ENCODE measurements at places on chromosomes 2 and 18. TPM values are rescaled to one million over a fixed set of nuclear protein-coding genes. Genes with fewer than 3 reads are reported as not detected.

The DSC2 gene
- total RNA-seq = not detected

The GAREM2 gene
- 0.97 TPM for total RNA-seq

The RASGRP3 gene
- 12.1 TPM for total RNA-seq

The UBE2E3 gene
- total RNA-seq = 61.5 TPM

The C2orf66 gene
- total RNA-seq = not detected

The PARD6G gene
- total RNA-seq = 1.7 TPM

The MARCHF4 gene
- total RNA-seq = 5.2 TPM

The TMEM247 gene
- 0.32 TPM for total RNA-seq

The SFTPB gene
- total RNA-seq = not detected

DNA sequence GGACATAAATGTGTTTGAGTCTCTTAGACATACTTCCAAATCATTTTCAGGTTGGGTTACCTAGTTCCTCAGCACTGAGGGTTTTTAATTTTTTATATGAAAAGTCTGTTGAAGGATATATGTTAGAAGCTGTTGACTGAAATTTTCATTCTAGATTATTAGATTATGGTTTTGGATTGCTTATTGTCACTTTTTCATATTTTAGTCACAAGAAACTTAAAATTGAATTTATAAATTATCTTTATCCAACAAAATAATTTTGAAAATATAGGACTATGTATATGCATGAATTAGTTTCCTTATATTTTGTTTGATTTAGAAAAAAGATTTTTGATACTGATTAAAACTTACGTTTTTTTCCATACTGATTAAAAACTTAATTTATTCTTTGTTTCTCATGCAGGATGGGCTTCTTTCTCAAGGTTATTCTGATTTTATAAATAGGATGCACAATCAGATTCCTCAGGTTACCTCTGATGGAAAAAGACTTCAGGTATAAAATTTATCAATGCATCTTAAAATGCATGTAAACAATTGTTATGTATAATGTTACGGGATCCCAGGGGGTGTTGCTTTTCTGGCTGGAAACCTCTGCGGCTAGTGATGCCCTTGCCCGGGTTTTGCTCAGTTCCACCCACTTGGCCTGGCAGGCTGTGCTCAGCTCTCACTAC, 26.2 kb downstream of the DDX1 start:
- no peak for DNase-seq

- no peak for DNase-seq
Observed at GRCh38 chr2:65429786-65430602, 2.4 kb downstream of the SPRED2 start.

GRCh38 chr2:230908092-230908594, 16.9 kb downstream of the GPR55 start:
- DNase-seq = no peak

GRCh38 chr2:74858281-74858680, 24.4 kb downstream of the HK2 start:
- no peak for DNase-seq

DNA sequence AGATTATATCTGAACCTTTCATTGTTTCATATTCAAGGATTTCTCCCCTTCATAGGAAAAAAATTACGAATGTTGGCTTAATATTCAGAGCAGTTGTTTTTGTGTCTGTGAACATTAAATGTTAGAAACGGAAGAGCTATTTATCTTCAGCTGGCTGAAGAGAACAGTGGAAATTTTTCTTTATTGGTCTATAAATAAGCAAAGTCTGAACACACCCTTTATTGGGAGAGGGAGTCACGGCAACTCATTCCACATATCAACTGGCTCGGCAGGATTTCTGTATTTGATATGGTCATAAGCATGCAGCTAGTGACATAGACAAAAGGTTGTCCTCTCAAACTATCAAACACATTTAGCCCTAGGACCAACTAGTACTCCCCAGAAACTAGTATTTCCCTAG, 468.4 kb upstream of the HNRNPA3 start:
- DNase-seq = no peak

DNA sequence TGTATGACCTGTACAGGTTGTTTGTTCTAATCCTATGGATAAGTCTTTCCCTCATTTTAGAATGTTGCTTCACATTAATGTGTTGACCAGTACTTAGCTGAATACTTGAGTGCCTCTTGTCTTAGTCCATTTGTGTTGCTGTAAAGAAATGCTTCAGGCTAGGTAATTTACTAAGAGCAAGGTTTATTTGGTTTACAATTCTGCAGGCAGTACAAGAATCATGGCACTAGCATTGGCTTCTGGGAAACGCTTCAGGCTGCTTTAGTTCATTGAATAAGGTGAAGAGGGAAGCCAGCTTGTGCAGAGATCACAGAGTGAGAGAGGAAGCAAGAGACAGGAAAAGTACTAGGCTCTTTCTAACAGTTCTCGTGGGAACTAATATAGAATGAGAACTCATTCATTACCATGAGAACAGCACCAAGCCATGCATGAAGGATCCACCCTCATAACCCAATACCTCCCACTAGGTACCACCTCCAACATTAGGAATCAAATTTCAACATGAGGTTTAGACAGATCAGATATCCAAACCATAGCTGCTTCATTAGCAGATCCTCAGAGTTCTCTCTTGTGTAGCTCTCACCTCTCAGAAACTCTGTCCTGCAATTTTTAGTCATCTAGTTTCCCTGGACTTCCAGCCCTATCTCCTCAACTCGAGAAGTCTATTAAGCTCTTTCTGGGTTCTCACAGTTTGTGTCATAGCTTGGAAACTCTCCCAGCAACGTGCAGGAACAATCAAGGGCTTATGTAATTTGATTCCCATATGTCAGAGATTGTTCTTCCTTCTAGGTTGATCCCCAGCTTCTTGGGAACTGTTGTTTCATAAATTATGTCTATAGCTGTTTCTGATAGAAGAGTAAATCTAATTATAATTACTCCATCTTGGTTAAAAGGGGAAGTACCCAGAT, 2082.3 kb upstream of the CELF4 start:
- peak; percentile 83 for DNase-seq

DNA sequence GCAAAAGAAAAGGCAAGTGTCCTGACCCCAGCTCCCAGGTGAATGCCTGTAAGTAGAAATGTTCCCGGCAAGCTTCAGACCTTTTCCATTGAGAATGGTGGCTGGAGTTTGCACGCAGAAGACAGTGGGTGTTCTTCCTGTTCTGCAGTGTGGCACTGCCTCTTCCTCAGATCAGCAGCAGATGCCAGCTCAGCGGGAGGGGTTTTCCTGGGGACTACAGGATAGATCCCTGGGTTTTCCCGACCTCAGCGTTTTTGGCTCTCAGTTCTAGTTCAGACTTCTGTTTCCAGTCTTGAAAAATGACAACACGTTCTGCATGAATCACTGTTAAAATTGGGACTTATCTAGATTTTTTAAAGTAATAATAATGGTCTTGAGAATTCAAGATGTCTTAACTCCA, 39.2 kb downstream of the GRHL1 start:
- DNase-seq = no peak

DNA sequence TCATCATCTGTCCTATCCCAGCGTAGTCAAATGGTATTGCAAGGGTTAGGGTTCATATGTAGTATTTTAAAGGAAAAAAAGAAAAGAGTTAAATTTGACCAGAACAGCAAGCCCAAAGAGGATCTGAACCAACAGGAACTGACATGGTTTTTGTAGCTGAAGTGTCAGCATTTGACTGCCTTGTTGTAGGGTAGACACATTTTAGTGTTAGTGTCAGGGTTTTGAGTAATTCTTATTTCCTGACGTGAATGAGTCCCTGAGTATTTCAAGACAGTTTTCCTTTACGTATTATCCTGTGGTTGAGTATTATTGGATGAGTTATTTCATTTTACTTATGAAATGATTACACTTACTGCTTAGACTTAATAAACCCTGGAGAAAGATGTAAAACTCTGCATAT, 173.3 kb upstream of the ZEB2 start:
- no peak for DNase-seq

GRCh38 chr2:160835166-160835565, 325.1 kb upstream of the TANK start:
- no peak for DNase-seq

DNA sequence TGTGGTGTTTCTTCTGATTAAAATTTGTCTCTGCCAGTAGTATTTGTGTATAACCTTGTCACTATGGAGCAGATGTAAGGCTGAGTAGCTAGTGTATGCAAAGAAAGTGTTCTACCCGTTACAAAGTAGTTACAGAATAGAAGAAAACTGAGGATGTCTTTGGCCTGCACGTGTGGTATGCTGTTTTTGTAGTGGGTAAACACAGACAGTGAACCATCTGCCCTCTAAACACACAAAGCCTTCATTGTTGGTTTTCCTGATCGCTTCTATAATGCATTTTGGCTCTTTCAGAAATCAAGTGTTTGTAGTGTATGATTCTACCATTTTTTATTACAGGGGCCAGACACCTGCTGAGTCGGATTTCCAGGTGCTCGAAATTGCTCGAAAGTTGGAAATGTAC, 61.5 kb downstream of the FARP2 start:
- DNase-seq = no peak

DNA sequence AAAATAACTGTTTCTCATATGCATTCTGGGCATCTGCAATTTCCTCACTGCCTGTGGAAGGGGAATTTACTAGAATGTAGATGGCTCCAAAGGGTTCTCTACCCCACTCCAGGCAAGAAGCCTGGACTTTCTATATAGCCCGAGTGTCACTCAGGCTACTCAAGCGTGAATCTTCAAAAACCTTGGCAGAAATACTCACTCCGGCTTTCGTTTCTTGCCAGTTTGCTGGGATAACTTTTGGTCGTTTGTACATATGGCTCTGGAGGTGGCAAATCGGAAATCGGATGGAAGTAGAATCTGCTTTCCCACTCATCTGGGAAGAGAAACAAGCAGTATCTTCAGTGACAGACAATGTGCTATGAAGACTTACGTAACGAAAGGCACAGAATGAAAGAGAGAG, 30.7 kb downstream of the WIPF1 start:
- DNase-seq = no peak

DNA sequence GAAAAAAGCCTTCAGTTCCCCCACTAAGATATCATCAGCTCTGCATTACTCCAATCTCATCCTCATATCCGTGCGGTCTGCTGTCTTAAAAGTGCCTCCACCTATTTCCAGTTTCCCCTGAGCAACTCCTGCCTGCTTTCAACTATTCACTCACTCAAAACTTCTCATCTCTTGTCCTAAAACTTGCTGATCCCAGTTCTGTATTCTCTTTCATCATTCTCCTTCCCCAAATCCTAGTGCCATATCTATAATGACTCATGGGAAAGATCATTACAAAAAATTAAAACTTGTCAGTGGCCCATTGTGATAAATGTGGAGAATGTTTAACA, 20.0 kb downstream of the ACVR1 start:
- peak; percentile 19 for DNase-seq

DNA sequence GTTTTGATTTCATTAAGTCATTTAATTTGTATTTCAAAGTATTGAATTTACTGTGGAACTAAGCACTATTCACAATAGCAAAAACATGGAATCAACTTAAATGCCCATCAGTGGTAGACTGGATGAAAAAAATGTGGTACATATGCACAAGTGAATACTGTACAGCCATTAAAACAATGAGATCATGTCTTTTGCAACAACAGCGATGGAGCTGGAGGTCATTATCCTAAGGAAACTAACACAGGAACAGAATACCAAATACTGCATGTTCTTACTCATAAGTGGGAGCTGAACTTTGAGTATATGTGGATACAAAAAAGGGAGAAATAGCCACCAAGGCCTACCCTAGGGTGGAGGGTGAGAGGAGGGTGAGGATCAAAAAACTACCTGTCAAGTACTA, 164.4 kb downstream of the BABAM2 start:
- DNase-seq = no peak

- no peak for DNase-seq
Observed at GRCh38 chr2:204483608-204484081, 61.6 kb upstream of the PARD3B start.

DNA sequence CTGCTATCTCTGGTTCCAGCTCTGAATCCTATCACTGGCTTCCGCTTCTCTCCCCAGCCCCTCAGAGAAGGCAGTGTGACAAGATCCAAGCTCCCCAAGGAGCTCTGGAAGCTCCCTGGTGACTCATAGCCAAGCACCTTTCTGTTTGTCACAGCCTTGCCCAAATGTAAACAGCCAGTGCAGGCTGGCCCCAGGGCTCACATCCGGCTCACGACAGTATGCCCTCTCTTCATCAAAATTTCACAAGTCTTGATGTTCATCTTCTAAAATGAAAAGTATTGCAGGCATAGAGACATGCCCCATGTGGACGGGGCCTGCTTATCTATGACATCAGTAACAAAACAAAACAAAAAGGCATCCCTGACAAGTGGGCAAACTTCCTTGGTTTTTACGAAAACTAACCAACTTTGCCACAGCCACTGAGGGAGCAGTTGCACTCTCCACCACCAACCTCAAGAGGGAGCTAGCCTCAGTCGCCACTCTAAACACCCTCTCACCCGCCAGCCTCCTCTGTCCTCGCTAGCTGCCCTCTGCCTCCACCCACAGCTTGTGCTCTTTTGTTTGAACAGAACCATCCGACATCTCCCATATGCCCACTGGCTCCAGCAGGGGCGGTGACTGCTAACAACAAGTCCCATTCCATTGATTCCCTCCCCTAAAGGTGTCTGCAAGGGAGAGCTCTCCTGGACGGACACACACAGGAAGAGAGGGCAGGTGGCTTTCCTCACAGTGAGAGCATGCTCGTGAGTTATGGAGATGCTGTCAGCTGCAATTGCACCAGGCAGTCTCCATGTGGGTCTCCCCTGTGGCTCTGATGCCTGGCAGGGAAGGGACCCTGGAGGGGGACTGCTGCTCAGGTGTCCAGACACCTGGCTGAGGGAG, 71.0 kb upstream of the DAPL1 start:
- peak; percentile 7 for DNase-seq

GRCh38 chr2:187529248-187529976, 24.8 kb downstream of the TFPI start:
- DNase-seq = no peak

- no peak for DNase-seq
Observed at GRCh38 chr2:219486380-219486959, 12.2 kb upstream of the GMPPA start.

- DNase-seq = no peak
Observed at GRCh38 chr2:54347622-54348021, 91.6 kb upstream of the TSPYL6 start.

DNA sequence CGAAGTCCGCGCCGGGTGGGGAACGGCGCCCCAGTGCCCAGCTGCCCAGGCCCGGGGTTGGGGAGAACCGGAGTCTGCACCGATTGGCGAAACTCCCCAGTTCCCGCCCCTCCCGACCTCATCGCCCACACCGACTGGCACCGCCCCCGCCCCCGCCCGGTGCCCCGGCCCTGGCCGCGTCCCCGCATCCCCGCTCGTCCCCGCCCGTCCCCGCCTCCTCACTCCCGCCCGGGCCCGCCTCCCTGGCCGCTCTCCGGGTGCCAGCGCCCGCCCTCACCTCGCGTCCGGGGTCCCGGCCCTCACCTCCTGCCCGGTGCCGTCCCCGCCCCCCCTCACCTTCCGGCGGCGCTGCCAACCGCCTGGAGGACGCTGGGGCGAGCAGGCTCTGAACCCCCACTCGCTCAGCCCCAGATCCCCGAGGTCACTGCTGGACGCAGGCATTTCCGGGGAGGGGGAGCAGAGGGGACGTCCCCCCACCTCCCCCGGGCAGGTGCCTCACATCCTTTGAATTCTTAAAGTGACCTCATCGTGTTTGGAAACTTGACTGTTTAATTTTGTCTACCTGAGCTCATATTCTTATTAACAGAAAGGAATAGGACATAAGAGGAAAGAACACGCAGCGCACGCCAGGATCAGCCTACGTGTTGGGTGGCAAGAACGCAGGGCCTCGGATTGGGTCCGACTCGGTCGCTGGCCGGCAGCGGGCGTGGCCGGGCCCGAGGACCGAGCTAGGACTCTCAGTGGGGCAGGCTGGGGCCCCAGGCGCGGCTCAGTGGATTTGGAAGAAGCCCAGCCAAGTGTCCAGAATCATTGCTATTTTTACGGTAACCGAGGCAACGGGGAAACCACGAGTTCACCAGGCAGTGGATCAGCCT, at the start of gene FAM110C:
Gene FAM110C, minus strand, starts transcription at position 35 of the 875 bp plus-strand sequence. CDS start 120 bp downstream, outside the sequence.
- no peak for DNase-seq

GRCh38 chr18:59101830-59102414, 37.8 kb upstream of the SEC11C start:
- DNase-seq = no peak
